ENCODE measurements at places on chromosomes 7 and 10.

- DNase-seq = peak; percentile 48
Observed at GRCh38 chr7:111789870-111790269, 227.6 kb upstream of the IMMP2L start.

DNA sequence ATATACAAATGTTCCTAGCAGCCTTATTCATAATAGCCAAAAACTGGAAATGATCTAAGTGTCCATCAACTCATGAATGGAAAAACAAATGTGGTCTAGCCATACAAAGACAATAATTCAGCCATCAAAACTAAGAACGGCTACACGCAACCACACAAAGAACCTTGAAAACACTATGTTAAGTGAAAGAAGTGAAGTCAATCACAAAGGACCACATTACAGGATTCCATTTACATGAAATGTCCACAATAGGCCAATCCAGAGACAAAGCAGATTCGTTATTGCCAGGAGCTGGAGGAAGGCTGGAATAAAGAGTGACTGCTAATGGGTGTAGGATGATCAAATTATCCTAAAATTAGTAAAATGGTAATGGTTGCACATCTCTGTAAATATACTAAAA lies 21.1 kb downstream of the MKRN1 start:
- no peak for DNase-seq

GRCh38 chr7:102232611-102233286 lies 53.9 kb upstream of the SH2B2 start:
- DNase-seq = no peak

GRCh38 chr10:61187601-61188000 lies 243.6 kb upstream of the RHOBTB1 start:
- no peak for DNase-seq

DNA sequence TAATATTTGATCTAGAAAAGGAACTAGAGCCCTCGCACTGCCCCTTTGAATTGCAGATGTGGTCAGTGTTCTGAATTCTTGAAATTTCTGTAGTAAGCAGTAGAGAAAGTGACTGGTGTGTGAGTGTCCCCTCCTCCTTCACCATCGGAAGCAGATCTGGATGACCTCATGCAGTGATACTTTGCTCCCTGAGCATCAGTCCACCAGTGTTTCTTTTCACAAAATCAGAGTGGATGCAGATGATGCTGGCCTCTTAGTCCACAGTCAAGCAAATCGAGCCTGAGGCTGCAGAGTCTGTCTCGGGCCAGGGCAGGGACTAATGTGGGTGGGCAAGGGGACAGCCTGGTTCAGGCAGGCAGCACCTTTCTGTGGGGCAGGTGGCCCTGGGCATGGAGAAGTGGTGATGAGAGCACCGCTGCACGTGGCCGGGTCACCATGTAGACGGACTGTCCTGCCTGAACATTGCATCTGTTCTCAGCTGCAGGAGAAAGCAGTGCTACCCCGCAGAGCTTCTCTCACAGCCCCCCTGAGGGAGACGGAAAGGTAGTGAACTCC lies 5.4 kb downstream of the INSIG1 start:
- no peak for DNase-seq

GRCh38 chr10:24569330-24569796 lies 154.3 kb downstream of the ARHGAP21 start:
- DNase-seq = no peak

DNA sequence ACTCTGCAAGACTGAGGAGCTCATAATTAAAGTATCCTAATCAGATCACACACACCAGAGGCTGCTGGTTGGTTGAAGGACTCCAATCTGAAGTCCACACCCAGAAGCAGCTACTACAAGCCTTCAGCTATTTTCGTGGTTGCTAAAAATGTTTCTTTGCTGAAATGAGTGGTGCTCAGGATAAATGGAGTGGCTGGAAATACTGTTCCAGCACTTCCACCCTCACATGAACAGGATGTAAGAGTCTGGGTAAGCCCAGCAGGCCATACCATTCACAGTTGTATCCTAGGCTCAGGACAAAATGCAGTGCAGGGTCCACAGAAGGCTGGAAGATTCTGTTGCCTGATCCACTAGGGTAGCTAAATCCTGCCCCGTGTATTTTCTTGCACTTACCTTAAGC lies 34.1 kb downstream of the AFAP1L2 start:
- DNase-seq = no peak

DNA sequence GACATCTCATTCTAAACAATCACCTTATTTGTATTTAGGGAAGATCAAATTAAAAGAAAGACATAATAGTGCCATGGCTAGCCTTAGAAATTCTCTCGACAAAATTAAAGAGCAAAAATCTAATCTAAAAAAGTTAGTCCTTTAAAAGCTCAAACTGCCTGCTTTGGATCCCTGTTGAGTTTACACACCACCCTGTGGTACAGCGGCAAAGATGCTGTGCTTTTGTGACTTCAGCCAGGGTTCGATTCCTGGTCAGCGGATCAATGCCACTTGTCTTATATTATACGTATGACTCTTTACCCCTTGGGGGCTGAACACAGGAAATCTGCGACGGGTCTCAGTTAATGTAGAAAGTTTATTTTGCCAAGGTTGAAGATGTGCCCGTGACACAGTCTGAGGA lies 51.3 kb upstream of the VOPP1 start:
- no peak for DNase-seq

- DNase-seq = peak; percentile 8
Observed at GRCh38 chr7:117997862-117998825, 124.9 kb upstream of the CTTNBP2 start.

DNA sequence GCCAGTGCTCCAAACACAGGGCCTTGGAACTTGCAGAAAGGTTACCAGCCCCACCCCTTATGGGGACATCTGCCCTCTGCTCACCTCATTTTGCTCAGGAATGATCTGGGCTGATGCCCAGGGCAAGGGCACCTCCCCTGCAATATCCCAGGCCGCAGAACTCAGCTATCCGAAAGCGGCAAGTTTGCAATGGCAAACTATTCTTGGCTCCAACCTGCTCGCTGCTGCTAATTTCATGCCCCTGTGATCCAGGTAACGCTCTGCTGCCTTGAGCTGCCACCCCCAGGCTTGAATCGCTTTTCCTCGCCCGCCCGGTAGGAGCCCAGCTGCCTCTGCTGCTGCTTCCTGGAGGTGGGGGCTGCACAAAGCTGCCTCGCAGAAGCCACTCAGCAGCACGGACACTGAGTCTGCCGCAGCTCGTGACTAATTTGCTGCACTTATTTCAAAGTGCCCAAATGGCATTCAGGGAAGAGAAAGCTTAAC lies 18.2 kb downstream of the SLC29A3 start:
- DNase-seq = no peak

Measured in fibroblast of skin of right biceps (primary cell).